ENCODE measurements at places on chromosomes 7 and 10. TPM values are rescaled to one million over a fixed set of nuclear protein-coding genes. Genes with fewer than 3 reads are reported as not detected.

The CHST3 gene
- total RNA-seq, result 38.8 TPM

The VAX1 gene
- total RNA-seq, result not detected

The TM9SF3 gene
- 231 TPM for total RNA-seq

The AKR1D1 gene
- not detected for total RNA-seq

The GRM8 gene
- total RNA-seq, result not detected

The TMEM273 gene
- not detected for total RNA-seq

DNA sequence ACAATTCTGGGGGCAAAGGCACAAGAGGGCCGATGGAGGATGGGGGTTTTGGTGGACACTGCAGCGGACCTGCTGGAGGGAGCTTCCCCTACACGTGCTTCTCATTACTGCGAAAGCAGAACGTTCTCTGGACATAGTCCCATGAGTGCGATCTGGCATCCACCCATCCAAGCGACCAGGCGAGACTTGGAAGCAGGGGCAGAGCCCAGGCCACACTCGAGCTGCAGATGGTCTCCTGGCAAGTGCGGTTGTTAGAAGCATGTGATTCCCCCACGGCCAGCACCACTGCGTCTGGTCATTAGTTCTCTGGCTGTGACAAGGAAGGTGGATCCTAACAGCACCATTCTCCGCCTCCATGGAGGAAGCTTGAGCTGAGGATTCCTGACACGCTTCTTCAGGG lies 118.4 kb upstream of the TCERG1L start:
- no peak overlapping the region for H3K4me3 ChIP-seq
- peaks cover 16% of the 10 kb centered on the region for H3K36me3 ChIP-seq
- peaks cover 4% of the 10 kb centered on the region for H3K27me3 ChIP-seq
- H3K27ac ChIP-seq, result no peak overlapping the region
- no peaks in the 10 kb centered on the region for H3K4me1 ChIP-seq
- DNase-seq, result no peak

- H3K27ac ChIP-seq, result no peak overlapping the region
- no peak overlapping the region for H3K4me3 ChIP-seq
- H3K4me1 ChIP-seq, result no peaks in the 10 kb centered on the region
- no peak for DNase-seq
- H3K36me3 ChIP-seq, result no peaks in the 10 kb centered on the region
Observed at GRCh38 chr7:96995406-96996110, 9.8 kb upstream of the DLX6 start.

- H3K27ac ChIP-seq, result peak overlapping the region; percentile 88
- peak overlapping the region; percentile 97 for H3K4me3 ChIP-seq
- H3K4me1 ChIP-seq, result peaks cover 18% of the 10 kb centered on the region
- DNase-seq, result no peak
Observed at GRCh38 chr10:124802313-124802675, 675 bp downstream of the ABRAXAS2 start.

DNA sequence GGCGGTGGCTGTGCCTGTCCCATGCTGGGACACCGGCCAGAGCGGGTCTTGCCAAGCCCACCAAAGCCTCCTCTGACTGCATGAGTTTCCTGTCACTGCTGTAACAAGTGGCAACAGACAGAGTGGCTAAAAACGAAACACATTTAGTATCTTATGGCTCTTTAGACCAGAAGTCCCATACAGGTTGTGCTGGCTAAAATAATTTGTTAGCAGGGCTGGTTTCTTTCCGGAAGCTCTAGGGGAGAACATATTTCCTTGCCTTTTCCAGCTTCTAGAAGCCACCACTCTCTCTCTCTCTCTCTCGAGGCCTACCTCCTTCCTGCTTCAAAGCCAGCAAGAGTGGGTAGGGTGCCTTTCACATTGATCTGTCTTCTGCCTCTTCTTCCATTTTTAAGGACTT lies 171.6 kb upstream of the PLPP4 start:
- H3K27ac ChIP-seq, result no peak overlapping the region
- H3K4me1 ChIP-seq, result peaks cover 5% of the 10 kb centered on the region
- H3K27me3 ChIP-seq, result peaks cover 3% of the 10 kb centered on the region
- no peak for DNase-seq

- no peak overlapping the region for H3K27ac ChIP-seq
- H3K27me3 ChIP-seq, result peaks cover 6% of the 10 kb centered on the region
- H3K4me3 ChIP-seq, result no peak overlapping the region
- no peaks in the 10 kb centered on the region for H3K4me1 ChIP-seq
- no peaks in the 10 kb centered on the region for H3K36me3 ChIP-seq
- no peak for DNase-seq
Observed at GRCh38 chr7:159001811-159002210, 142.9 kb downstream of the VIPR2 start.

DNA sequence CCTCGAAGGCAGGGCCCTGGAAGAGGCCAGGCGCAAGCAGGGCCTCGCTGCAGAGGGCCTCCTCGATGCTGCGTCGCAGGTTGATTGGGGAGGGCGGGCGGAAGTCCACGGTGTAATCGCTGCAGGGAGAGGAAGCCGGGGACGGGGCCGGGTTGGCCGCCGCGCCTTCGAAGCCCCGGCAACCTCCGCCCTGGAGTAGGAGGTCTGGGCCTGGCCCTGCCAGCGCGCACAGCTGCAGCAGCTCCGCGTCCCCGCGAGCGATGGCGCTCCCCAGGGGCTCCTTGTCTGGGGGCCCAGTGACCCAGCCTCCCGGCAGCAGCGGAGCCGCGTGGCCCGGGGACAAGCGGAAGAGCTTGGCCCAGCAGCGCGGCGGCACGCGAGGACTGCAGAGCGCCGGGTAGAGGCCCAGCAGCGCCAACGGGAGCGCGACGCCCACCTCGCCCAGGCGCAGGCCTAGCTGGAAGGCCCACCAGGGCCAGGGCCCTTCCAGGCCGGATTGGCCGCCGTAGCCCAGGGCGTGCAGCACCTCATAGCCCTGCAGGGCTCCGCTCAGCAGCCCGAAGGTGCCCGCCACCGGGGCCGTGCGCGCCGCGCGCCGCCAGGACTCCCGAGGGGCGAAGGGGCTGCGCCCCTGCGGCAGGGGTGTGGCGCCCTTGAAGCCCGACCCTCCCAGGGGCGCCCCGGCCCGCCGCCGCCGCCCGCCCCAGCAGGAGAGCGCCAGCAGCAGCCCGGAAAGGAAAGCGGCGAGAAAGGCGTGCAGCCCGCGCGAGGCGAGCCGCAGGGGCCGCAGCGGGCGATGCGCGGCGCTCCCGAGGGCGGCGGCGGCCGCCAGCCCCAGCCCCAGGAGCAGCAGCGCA lies 7.8 kb upstream of the RBM28 start:
- H3K27me3 ChIP-seq, result peaks cover 46% of the 10 kb centered on the region
- no peak overlapping the region for H3K27ac ChIP-seq
- no peak for DNase-seq
- no peaks in the 10 kb centered on the region for H3K4me1 ChIP-seq

GRCh38 chr7:19623676-19624075 lies 85.2 kb downstream of the POLR1F start:
- no peaks in the 10 kb centered on the region for H3K27me3 ChIP-seq
- no peaks in the 10 kb centered on the region for H3K4me1 ChIP-seq
- H3K4me3 ChIP-seq, result no peak overlapping the region
- no peaks in the 10 kb centered on the region for H3K36me3 ChIP-seq

- no peaks in the 10 kb centered on the region for H3K4me1 ChIP-seq
- no peaks in the 10 kb centered on the region for H3K36me3 ChIP-seq
- peaks cover 13% of the 10 kb centered on the region for H3K27me3 ChIP-seq
- H3K4me3 ChIP-seq, result no peak overlapping the region
Observed at GRCh38 chr10:28241741-28242399, 61.0 kb downstream of the MPP7 start.

DNA sequence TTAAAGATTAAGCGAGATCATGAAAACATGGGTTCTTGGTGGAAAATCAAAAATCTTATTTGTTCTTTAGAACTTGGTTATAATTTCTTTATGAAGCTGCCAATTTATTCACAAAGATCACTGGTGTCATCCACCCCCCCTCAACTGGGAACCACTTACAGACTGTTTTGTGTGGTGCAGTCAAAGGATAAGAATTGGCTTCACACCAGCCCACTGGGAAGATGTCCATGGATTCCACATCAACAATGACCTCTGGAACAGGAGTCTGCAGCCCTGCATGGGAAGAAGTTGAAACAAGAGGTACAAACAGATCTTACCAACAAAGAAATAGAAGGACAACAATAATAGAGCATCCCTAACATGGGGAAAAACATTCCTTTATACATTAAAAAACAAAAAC lies 205.2 kb downstream of the SFMBT2 start:
- no peaks in the 10 kb centered on the region for H3K36me3 ChIP-seq
- no peaks in the 10 kb centered on the region for H3K27me3 ChIP-seq
- no peaks in the 10 kb centered on the region for H3K4me1 ChIP-seq
- no peak overlapping the region for H3K27ac ChIP-seq
- no peak overlapping the region for H3K4me3 ChIP-seq

DNA sequence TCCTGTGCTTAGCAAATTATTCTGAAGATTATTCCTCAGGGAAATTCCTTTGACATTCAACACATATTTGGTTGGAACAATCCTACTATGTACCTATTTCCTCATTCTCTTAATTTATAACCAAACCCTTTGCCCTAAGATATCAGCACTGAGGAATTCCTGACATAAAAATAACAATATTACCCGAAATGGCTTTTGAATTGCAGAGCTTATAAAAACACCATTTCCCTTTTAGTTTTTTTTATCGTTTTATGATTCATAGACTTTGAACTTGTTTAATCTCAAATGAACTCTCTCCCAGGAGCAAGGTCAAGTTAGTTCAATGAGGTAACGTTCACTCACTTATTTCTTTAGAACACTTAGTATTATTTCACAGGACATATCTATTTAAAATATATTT lies 7.7 kb upstream of the ABCB1 start:
- H3K4me3 ChIP-seq, result no peak overlapping the region
- H3K36me3 ChIP-seq, result peaks cover 6% of the 10 kb centered on the region
- H3K27me3 ChIP-seq, result 0 out of 2 replicates have a peak, but pooled peaks cover 2% of the 10 kb centered on the region
- H3K27ac ChIP-seq, result no peak overlapping the region
